ENCODE measurements at places on chromosomes 7 and 10. TPM values are rescaled to one million over a fixed set of nuclear protein-coding genes. Genes with fewer than 3 reads are reported as not detected.
A peak's percentile ranks its signal among the peaks of the same experiment; 100 is the strongest.

DNA sequence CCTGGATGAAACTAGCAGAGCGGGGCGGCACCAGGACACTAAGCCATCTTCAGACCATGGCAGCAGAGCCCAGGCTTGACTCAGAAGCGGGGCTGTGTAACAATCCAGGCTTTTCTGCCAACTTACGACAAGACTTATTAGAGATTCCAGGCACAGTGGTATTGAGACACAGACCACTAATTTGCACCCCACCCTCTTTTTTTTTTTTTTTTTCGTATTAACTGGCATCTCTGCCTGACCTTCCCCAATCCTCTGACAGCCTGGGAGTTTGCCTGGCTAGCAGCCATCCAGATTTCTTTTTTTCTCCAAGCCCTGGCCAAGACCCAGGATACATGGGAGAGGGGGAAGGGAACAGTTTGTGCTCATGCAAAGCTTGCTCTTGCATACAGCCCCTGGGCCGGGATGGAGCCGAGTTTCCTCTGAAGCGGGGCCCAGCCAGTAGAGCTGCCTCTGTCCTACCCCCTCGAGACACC is 182.4 kb downstream of the PLXNA4 start:
- no peak overlapping the region for H3K27ac ChIP-seq
- no peak overlapping the region for H3K4me3 ChIP-seq
- H3K4me1 ChIP-seq = peaks cover 5% of the 10 kb centered on the region
- peak; percentile 51 for DNase-seq

- no peaks in the 10 kb centered on the region for H3K27me3 ChIP-seq
- no peak overlapping the region for H3K27ac ChIP-seq
- H3K4me3 ChIP-seq = no peak overlapping the region
- no peaks in the 10 kb centered on the region for H3K4me1 ChIP-seq
- DNase-seq = no peak
Observed at GRCh38 chr7:148584154-148584827, 6.3 kb upstream of the C7orf33 start.

DNA sequence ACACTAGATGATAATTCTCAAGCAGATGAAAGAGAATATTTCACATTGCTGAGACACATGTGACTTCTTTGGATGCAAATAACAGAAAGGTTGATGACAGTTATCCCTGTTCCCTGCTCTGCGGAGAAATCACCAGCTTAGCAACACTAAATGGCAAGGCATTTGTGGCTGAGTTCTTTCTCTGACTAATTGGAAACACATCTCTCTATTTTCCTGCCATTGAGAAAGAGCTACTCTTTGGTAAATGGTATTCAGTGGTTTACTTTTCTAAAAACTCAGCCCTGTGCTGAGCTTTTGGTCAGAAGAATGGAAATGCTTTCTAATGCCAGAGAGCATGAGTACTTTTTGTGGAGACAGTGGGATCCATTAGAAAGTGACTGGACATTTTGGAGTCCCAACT is 771.4 kb downstream of the LRMDA start:
- no peak for DNase-seq
- peaks cover 8% of the 10 kb centered on the region for H3K4me1 ChIP-seq
- H3K27ac ChIP-seq = no peak overlapping the region

GRCh38 chr10:79298403-79299244 is 48.6 kb upstream of the PPIF start:
- no peak overlapping the region for H3K4me3 ChIP-seq
- H3K4me1 ChIP-seq = no peaks in the 10 kb centered on the region
- H3K36me3 ChIP-seq = peaks cover 8% of the 10 kb centered on the region
- H3K27ac ChIP-seq = no peak overlapping the region
- H3K27me3 ChIP-seq = no peaks in the 10 kb centered on the region

The DDX21 gene
- 38.9 TPM for total RNA-seq

Data from body of pancreas (tissue), 4 donors.